ENCODE measurements at places on chromosomes 1 and 21. TPM values are rescaled to one million over a fixed set of nuclear protein-coding genes. Genes with fewer than 3 reads are reported as not detected.

DNA sequence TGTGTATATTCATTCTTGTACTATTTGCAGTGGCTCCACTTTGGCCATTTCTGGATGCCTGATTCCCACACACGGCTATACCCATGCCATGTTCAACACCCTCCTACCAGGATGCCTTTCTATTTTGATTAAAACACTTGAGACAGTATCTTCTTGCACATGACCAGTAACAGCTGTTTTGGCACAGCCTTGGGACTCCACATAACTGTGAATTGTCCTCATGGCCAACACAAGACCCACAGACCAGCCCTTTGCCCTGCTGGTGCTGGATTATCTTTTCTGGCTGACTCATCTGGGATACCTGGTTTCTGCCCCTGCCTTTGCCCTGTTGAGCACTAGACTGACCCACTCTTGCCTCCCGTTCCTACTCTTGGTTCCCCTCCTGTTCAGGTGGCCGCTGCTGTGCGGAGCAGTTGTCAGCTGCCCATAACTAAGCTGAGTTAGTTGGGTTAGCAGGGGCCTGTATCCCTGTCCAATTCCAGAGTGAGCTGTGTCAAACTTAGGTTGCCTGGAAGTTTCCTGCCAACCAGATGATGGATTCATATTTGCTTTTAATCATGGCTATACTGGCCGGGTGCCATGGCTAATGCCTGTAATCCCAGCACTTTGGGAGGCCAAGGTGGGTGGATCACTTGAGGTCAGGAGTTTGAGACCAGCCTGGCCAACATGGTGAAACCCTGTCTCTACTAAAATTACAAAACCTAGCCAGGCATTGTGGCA lies 10.8 kb upstream of the EYA3 start:
- no peak for DNase-seq

The MTR gene
- 50.7 TPM for total RNA-seq

DNA sequence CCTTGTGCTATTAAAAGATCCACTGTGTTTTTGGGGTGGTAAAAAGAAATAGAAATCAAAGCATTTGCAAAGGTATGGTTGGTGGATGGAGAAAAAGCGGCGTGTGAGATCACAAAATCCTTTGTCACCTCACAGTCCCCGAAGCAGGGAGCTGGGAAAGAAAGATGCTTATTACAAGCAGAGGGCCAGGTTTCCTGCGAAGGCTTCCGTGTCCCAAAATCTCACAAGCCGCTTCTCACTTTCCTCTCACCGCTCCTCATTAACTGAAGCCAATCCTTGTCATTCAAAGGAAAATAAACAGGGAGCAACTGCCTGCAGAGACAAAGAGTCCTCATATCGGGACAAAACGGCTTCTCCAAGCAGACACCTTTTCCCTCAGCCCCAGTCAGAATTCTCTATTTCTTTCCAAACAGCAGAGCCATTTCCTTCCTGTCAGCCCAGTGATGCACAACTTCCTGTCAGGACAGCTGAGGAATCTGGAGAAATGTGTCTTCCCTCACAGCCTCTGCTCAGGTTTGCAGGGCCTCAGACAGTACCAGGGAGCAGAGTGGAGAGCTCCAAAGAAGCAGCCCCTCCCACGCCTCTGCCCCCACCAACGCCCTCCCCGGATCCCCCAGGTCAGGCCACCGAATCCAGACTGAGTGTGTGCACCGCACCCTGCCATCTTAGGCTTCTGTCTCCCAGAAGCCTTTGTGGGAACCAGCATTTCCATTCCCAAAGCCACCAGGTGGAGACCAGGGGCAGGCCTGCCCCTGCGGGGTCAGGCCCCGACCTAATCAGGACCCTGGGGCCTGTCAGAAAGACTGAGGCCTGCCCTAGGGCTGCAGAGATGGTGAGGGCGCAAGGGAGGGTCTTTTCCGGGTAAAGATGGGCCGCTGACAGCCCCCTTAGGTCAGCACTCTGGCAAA lies 29.6 kb downstream of the KCNN3 start:
- DNase-seq, result no peak

DNA sequence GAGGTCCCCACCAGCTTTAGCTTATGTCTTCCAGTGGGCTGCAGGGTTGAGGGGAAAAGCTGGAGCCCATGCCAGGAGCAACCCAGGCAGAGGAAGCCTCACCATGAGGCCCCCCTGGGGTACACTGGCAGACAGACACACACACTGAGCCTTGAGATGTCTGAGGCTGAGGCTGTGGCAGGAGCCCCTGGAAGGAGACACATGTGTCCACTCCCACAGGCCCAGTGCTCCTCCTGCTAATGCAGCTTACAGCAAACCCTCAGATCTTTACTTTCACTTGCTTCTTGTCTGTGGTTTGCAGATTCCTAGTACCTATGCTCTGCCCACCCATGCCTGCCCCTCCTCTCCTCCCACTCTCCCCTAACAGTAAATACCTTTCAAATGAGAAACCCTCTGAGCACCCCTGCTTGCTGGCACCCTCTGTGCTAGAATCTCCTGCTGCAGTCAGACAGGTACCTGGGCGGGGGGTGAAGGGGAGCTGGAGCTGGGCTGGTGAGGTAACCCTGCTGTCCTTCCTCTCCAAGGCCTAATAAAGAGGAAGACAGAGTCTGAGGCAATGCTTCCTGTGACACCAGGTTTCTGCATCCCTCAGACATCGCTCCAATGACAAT lies 63.4 kb upstream of the NEK2 start:
- peak; percentile 73 for DNase-seq

The GPR137B gene
- total RNA-seq, result 6.6 TPM

GRCh38 chr1:155961937-155962336 lies 16.4 kb downstream of the ARHGEF2 start:
- no peak for DNase-seq

All from activated CD4-positive, alpha-beta T cell treated with anti-CD3 and anti-CD28 coated beads, Interleukin-2, amount 10 ng/mL, durations not matched to agents 24 days and 14 days (primary cell).